Hippocampal formation (tissue), 2 donors: ENCODE measurements at places on chromosomes 11 and 22.

DNA sequence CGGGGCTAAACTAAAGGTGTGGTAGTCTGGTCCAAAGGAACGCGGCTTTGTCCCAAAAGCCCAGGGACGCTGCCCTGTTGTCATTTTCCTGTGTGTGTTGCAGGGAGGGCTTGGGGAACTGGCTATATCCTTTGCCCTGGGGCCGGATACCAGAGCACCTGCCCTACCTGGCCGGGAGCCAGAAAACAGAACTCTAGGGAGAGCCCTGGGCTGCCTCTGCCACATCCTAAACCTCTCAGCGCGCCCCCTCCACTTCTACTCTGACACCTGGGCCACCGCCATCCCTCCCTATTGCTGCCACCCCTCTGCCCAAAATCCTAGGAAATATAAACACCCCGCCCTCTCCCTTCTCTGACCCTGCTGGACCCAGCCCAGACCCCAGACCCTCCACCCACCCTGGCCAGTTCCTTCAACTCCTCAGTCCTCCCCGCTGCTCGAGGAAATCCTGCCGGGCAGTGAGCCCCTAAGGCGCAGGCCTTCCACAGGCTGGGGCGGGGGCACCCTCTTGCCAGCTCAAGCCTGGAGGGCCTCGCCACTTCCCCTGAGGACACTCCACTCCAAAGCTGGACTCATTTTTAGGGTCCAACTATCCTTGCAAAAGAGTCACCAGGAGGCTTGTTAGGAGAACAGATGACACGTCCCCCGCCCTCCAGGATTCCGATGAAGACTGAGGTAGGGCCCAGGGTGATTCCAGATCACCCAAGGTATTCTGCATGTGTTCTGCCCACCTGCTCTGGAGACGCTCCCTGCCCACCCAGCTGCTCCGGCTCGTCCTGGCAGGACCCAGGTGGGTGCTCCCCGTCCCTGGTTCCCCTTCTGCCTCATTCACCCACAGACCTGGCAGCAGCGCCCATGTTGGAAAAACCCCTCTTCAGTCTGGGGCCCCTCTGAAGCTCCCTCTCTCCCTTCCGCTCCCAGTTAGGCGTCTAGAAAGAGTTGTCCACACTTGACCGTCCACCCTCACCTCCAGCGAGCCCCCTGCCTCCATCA, 12.2 kb downstream of the KCTD17 start:
- no peak for DNase-seq

- DNase-seq = no peak
These were observed 23.8 kb upstream of the C11orf96 start for GRCh38 chr11:43918662-43919061.

GRCh38 chr22:29329581-29329980, 14.1 kb upstream of the RASL10A start:
- no peak for DNase-seq

DNA sequence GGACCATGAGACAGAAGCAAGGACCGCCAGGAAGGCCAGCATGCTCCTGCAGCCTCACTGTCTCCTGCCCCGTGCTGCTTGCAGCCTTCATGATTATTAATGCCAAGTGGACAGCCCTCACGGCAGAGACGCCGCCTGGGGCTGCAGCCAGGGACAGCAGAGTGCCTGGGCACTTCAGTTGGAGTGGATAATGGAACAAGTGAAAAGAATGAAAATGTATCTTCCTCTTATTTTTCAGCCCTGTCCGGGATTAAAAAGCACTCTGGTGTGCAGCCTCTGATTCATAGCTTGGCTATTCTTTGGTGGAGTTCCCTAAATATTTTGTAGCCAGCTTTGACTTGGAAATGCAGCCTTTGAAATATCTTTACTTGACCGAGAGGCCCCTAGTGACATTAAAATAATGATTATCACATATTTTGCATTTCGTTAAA, 1404.2 kb downstream of the BRD1 start:
- DNase-seq = no peak

- DNase-seq = peak; percentile 31
These were observed 9.4 kb upstream of the SAMM50 start for GRCh38 chr22:43945632-43946383.

- no peak for DNase-seq
These were observed 45.4 kb downstream of the KCNC1 start for GRCh38 chr11:17779861-17780594.

- DNase-seq = no peak
These were observed 1152.4 kb upstream of the CCDC90B start for GRCh38 chr11:84438565-84438964.

GRCh38 chr11:3000032-3000961, 8.2 kb upstream of the NAP1L4 start:
- peak; percentile 95 for DNase-seq

DNA sequence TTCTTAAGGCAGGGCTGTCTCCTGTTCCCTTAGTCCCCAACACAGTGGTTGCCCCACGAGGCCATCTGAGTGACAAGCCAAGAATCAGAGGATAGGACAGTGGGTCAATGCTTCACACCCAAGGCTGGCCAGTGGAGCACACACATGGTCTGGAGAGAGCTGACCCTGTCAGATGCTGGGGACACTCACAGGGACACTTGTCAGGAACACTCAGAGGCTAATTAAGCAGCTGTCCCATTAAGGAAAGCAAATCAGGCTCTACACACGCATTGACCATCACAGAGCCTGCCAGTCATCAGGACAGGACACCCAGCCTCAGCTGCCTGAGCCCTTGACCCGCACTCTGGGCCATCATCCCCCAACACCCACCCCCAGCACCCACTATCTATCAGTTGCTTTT, 18.2 kb downstream of the GDPD5 start:
- DNase-seq = no peak

- no peak for DNase-seq
These were observed 27.0 kb upstream of the TREH start for GRCh38 chr11:118706546-118706825.

GRCh38 chr11:2473361-2474058, 28.7 kb downstream of the KCNQ1 start:
- no peak for DNase-seq

DNA sequence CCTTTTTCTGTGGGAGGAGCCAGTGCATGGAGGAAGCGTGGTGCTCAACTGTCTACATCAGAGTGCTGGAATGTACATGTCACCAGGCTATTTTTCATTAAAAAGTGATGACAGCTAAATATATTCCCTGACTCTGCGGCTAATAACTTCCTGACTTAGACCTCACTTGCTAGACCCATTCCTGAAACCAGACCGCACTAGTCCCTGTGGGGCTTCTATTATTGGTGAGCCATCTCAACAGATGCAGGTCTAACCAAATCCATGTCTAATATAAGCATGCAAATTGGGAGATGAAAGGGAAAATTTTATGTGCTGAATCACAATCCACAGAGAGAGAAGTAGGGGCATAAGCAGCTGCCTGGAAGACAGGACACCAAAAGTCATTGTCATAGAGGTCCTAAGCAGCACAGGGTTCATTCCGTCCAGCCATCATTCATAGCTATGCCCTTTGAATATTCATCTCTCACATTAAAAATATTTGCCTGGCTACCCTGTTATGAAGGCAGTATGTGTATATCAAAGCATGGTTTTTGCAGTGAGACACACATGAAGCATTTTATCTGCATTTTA, 110.9 kb upstream of the BLID start:
- no peak for DNase-seq

- DNase-seq = no peak
These were observed 48.8 kb downstream of the MAPK1 start for GRCh38 chr22:21818487-21819182.
